ENCODE measurements at places on chromosomes 7 and 10.

- DNase-seq: no peak
Observed at GRCh38 chr10:12445701-12446334, 96.5 kb downstream of the CAMK1D start.

- no peak for DNase-seq
Observed at GRCh38 chr7:92057375-92057774, 76.9 kb downstream of the CYP51A1 start.

DNA sequence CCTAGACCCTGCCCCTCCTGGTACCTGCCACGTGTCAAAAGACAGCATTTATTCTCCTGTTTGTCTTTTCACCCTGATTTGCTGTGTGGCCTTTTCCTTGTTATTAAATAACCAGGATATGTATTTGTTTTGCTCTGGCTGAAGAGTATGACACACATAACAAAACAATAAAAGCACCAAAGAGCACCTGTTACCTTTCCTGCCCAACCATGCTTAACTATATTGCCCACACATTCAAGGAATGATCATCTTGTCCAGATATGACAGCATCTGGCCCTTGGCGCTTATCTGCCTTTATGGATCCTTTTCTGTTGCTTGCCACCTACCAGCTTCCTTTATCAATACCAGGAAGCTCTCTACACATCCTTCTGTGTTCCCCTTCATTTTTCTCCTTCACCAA, 357.7 kb downstream of the FGFR2 start:
- DNase-seq: no peak

DNA sequence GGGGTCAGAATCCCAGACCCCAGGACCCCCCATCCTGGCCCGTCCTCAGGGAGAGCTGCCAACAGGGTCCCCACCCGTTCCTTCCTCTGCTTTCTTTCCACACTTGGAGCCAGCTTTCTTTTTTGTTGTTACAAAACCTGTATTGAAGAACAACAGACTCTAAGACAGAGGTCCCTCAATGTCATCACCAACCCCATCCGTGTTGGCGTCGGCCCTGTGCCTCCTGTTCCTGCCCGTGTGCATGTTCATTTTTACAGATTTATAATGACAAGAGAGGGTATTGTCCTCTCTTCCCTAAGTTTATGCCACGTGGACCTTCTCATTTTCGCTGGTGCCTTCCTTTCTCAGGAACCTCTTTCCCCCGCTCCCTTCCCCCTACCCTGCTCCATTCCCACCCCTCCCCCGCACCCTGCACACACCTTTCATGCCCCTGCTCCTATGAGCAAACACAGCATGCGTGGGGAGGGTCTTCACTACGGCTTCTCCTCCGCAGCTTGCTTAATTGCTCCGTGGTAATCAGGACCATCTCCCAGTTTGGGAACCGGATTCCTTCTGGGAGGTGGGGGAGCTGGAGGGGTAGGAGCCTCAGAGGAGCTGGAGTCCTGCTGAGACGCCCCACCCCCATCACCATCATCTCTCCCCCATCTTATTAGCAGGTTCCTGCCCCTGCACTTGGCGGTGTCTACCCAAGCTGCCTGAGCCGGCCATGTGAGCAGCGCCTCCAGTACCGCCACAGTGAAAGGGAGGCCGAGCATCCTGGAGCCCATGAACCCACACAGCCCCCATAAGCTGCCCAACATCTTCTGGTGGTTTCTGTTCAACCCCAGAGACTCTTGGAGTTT, 88.0 kb upstream of the INSIG1 start:
- DNase-seq: no peak
